Spinal cord (tissue), 10 donors: ENCODE measurements at places on chromosomes 1 and 21. TPM values are rescaled to one million over a fixed set of nuclear protein-coding genes. Genes with fewer than 3 reads are reported as not detected.

DNA sequence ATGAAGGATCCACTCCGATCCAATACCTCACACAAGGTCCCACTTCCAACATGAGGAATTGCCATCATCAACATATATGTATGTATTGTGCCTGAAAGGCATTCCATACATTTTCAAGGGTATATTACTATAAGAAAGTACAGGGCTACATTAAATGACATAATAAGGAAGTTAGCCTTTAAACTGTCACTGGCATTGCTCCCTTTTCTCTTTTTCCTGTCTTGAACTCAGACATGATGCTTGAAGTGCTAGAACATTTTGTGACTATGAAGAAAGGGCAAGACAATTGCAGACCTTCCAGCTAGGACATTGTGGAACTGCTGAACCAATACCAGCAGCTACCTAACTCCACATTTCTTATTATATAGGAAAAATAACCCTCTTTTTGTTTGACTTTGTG is 2.9 kb upstream of the TSPAN2 start:
- DNase-seq = no peak
- H3K36me3 ChIP-seq = no peaks in the 10 kb centered on the region
- H3K27ac ChIP-seq = no peak overlapping the region
- peaks cover 6% of the 10 kb centered on the region for H3K27me3 ChIP-seq
- peaks cover 19% of the 10 kb centered on the region for H3K4me1 ChIP-seq

DNA sequence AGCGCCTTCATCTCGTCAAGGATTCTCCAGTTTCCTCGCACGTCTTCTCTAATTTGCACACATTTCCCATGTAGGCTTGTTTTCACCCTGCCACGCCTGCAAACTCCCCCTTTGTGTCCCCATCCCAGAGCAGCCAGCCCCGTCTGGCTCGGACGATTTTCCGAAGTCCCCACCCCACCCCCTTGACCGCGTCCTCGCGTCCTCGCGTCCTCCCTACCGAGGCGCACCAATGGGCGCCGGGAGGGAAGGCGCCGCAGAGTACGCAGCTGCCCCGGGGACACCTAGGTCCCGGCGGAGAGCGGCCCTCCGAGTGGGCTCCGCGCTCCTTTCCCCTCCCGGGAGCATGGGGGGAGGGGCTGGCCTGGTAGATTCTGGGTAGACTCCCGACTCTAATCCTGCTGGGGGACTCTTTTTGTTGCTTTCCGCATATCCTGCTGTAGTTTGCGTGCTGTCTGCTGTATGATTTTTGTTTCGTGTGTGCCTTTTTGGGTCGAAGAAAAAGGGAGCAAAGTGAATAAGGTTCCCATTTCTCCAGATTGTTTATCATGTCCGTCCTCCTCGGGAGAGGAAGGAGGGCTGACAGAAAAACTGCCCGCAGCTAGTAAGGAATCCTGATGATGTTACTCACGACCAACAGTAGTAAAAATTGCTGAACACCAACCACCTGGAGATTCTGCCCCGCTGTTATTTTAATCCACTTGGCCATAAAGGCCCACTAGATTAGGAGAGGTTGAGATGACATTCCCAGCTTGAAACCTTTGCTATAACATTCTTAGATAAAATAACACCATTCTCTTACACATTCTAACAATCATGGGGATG is 1.5 kb downstream of the CACHD1 start:
- peak; percentile 84 for DNase-seq
- no peaks in the 10 kb centered on the region for H3K27me3 ChIP-seq
- H3K27ac ChIP-seq = peak overlapping the region; percentile 77
- no peaks in the 10 kb centered on the region for H3K36me3 ChIP-seq
- H3K4me3 ChIP-seq = peak overlapping the region; percentile 60
- peaks cover 16% of the 10 kb centered on the region for H3K4me1 ChIP-seq

GRCh38 chr1:82759035-82759434 is 958.3 kb downstream of the ADGRL2 start:
- no peak overlapping the region for H3K27ac ChIP-seq
- no peaks in the 10 kb centered on the region for H3K27me3 ChIP-seq
- H3K36me3 ChIP-seq = no peaks in the 10 kb centered on the region
- no peak for DNase-seq
- no peaks in the 10 kb centered on the region for H3K4me1 ChIP-seq

DNA sequence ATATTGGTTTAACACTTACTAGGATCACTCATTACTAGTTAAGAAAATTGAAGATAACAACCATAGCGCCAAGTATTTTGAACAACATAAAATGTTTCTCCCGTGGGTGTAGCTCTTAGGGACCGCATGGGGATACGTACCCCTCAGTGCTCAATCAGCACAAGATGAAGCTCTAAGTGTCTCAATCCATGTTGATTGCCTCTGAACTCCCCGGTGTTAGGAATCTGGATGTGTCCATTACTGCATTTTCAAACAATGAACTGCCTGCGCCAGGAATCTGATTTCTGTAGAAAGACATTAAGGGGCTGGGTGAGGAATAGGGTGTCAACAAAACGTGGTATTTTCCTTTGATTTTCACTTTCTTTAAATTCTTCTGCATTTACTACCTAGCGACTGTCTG is 100.2 kb downstream of the LMO4 start:
- H3K4me3 ChIP-seq = no peak overlapping the region
- H3K27me3 ChIP-seq = no peaks in the 10 kb centered on the region
- H3K36me3 ChIP-seq = no peaks in the 10 kb centered on the region
- no peak for DNase-seq
- peaks cover 9% of the 10 kb centered on the region for H3K4me1 ChIP-seq

GRCh38 chr1:192954705-192955265 is 104.4 kb downstream of the UCHL5 start:
- H3K4me1 ChIP-seq = no peaks in the 10 kb centered on the region
- no peak for DNase-seq

GRCh38 chr1:152086760-152087159 is 2.1 kb downstream of the TCHHL1 start:
- peaks cover 12% of the 10 kb centered on the region for H3K27me3 ChIP-seq
- H3K36me3 ChIP-seq = no peaks in the 10 kb centered on the region
- no peak for DNase-seq

DNA sequence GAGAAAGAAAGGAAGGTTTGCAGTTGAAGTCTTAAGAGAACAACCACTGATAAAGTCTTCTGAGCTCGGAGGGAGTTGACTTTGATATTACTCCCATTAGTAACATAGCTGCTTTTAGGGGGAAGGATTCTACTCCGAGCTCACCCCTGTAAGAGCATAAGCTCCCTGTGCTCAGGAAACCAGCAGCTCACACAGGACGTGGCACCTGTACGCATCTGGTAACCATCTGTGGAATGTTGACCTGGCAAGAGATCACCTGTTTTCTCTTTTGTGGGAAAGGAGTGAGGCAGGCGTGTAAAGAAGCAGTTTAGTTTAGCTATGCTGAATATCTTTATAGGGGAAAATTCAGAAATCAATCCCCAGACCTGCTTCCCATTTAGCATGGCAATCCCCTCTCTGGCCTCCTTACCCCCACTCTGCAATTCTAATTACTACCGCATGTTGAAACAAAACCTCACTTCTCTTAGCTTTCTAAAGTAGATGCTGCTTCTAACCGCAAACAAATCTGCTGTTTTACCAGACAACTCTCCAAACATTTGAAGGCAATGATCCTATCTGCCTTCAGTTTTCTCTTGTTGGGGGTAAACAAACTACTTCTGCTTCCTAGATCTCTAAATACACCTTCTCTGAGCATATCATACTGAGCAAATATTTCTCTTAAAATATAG is 121.8 kb upstream of the KCNK1 start:
- peak; percentile 36 for DNase-seq
- no peaks in the 10 kb centered on the region for H3K36me3 ChIP-seq
- H3K27me3 ChIP-seq = no peaks in the 10 kb centered on the region
- peaks cover 4% of the 10 kb centered on the region for H3K4me1 ChIP-seq

- H3K36me3 ChIP-seq = peaks cover 94% of the 10 kb centered on the region
- H3K27me3 ChIP-seq = no peaks in the 10 kb centered on the region
- no peak overlapping the region for H3K4me3 ChIP-seq
- H3K27ac ChIP-seq = no peak overlapping the region
Measured at GRCh38 chr1:43600033-43601020, 49.6 kb upstream of the KDM4A start.

DNA sequence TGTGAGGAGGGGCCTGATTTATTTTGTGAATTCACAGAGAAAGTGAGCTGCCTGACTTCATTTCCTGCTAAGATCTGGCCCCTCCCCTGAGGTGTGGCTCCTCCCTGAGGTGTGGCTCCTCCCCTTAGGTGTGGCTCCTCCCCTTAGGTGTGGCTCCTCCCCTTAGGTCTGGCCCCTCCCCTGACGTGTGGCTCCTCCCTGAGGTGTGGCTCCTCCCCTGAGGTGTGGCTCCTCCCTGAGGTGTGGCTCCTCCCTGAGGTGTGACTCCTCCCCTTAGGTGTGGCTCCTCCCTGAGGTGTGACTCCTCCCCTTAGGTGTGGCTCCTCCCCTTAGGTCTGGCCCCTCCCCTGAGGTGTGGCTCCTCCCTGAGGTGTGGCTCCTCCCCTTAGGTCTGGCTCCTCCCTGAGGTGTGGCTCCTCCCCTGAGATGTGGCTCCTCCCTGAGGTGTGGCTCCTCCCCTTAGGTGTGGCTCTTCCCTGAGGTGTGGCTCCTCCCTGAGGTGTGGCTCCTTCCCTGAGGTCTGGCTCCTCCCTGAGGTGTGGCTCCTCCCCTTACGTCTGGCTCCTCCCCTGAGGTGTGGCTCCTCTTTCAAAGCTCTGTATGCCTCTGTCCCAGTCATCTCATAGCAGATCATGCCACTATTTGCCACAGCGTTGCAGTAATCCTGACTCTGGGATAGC is 26.9 kb upstream of the LRRC3 start:
- DNase-seq = no peak
- no peak overlapping the region for H3K27ac ChIP-seq
- H3K36me3 ChIP-seq = peaks cover 47% of the 10 kb centered on the region
- no peaks in the 10 kb centered on the region for H3K4me1 ChIP-seq
- H3K4me3 ChIP-seq = no peak overlapping the region

DNA sequence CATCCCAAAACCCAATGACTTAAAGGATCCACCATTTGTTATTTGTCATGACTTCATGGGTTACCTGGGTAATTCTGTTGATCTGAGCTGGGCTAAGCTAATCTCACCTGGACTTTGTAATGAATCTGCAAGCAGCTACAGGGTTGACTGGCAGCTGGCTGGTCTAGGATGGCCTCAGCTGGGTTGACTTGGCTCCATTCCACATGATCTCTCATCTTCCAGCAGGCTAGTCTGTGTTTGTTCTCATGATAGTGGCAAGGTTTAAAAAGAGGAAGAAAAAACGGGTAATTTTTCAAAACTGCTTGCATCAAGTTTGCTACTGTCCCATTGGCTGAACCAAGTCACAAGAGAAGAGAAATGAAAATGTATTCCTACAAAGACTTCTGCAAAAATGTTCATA is 24.8 kb upstream of the ZMYM4 start:
- H3K27me3 ChIP-seq = no peaks in the 10 kb centered on the region
- no peaks in the 10 kb centered on the region for H3K36me3 ChIP-seq
- H3K4me1 ChIP-seq = no peaks in the 10 kb centered on the region
- no peak overlapping the region for H3K27ac ChIP-seq
- no peak for DNase-seq

DNA sequence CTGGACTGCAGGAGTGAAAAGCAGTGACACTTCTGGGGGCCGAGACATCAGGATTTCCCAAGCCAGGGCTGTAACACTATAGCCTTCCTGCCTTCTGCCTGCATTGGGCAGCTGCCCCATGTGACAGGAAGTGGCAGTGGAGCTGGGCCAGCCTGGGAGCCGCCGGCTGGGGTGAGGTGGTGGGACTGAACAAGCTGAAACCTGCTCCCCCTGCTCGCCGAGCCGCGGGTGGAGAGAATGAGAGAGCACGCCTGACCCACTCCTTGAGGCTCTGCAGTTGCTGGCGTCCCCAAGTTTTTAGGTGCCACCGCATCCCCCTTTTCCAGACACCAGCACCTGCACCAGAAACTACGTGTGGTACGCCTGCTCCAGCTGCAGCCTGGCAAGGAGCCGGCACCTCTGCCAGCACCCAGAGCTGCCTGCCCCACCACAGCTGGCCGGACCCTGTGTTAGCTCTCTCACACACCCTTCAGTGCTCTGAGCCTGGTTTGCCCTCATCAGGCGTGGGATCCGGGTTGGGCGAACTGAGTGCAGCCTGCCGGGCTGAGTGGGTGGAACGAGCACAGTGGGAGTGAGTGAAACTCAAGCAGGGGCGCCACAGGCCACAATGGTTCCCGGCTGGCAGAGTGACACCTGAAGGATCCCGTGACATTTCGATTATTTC is 119.4 kb downstream of the AKT3 start:
- H3K36me3 ChIP-seq = peaks cover 9% of the 10 kb centered on the region
- DNase-seq = no peak
- no peaks in the 10 kb centered on the region for H3K27me3 ChIP-seq
- peaks cover 11% of the 10 kb centered on the region for H3K4me1 ChIP-seq
- no peak overlapping the region for H3K4me3 ChIP-seq

DNA sequence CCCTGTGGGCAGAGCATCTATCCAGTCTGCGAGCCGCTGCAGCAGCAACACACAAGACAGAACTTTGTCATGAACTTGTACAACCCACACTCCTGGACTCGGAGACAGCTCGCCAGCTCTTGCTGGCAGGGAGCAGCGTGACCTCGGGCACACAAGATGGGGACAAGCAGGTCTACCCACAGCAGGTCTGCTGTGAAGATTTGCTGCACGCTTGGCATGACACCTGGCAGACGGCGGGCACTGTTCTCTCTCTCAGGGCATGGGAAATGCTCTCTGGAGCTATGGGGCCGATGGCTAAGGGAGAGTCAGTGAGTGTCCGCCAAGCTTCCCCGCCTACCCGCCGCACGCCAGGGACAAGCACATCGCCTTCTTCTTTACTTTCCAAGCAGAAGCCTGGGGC is 90.0 kb downstream of the STUM start:
- peaks cover 88% of the 10 kb centered on the region for H3K36me3 ChIP-seq
- peaks cover 53% of the 10 kb centered on the region for H3K4me1 ChIP-seq
- peak overlapping the region; percentile 25 for H3K27ac ChIP-seq
- no peaks in the 10 kb centered on the region for H3K27me3 ChIP-seq

GRCh38 chr1:169059421-169059820 is 47.1 kb upstream of the ATP1B1 start:
- no peak for DNase-seq
- H3K27ac ChIP-seq = no peak overlapping the region
- no peaks in the 10 kb centered on the region for H3K4me1 ChIP-seq

DNA sequence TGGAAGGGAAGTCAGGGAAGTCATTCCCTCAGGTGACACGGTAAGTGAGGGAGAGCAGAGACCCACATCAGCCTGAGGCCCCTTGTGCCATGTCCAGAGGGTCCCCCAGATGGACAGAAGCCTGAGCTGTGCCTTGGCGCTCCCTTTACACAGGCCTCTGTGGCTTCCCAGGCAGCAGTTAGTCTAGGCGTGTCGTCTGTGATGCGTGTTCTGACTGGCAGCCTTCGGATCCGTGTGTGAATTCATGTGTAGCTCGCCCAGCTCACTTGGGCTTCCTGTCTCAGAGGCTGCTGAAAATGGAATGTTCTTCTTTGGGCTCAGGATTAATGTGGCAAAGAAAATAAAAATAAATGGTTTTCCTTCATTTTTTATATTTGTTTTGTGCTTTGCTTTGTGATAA is 28.3 kb downstream of the PRMT2 start:
- peaks cover 49% of the 10 kb centered on the region for H3K36me3 ChIP-seq
- no peak for DNase-seq
- no peak overlapping the region for H3K27ac ChIP-seq
- H3K4me1 ChIP-seq = peaks cover 17% of the 10 kb centered on the region

The CELA2A gene
- not detected for total RNA-seq

The MATN1 gene
- 0.50 TPM for total RNA-seq

The NR1I3 gene
- total RNA-seq = not detected

The SLC41A1 gene
- total RNA-seq = 28.2 TPM

The HSPA6 gene
- 25.8 TPM for total RNA-seq

The LZIC gene
- 67.3 TPM for total RNA-seq
